ENCODE measurements at places on chromosomes 1 and 21.

GRCh38 chr1:58898739-58899586 lies 115.1 kb upstream of the JUN start:
- H3K4me3 ChIP-seq: no peak overlapping the region
- H3K27me3 ChIP-seq: no peaks in the 10 kb centered on the region
- H3K27ac ChIP-seq: no peak overlapping the region

DNA sequence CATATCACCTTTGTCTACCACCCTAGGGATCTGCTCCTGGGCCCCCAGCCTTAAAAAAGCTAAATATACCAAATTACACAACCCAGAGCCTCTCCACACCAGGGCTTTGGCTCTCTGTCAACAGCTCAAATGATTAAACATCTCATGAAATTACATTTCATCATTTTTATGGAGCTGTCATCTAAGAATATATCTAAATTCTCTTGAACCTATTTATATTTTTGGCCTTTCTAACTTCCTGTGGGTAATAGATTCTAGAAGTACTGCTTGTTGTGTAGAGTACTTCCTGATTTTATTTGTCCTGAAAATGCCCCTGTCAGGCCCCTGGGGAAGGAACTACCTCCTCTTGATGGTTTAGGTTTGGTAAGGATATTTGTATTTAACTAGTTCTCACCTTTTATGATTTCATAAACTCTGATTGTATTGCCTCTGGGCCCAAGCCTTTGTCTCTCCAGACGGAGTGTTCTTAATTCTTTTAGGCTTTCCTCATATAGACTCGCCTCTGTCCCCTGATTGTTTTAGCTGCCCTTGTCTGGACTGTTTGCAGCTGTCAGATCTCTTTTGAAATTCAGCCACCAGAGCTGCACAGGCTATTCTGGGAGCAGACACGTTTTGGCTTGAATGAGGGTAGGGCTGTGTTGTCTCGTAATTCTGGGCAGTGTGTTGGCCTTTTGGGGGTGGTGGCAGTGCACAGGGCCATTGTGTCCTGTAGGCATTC lies 16.6 kb downstream of the MYOG start:
- H3K4me1 ChIP-seq: peaks cover 9% of the 10 kb centered on the region
- peak overlapping the region; percentile 50 for H3K27ac ChIP-seq
- peaks cover 10% of the 10 kb centered on the region for H3K27me3 ChIP-seq
- H3K36me3 ChIP-seq: no peaks in the 10 kb centered on the region
- no peak for DNase-seq

GRCh38 chr1:168362991-168363390 lies 82.3 kb downstream of the TBX19 start:
- H3K36me3 ChIP-seq: no peaks in the 10 kb centered on the region
- no peak overlapping the region for H3K27ac ChIP-seq
- H3K4me3 ChIP-seq: no peak overlapping the region
- no peaks in the 10 kb centered on the region for H3K4me1 ChIP-seq
- DNase-seq: no peak

GRCh38 chr1:68495968-68496679 lies 758 bp downstream of the DEPDC1 start:
- H3K4me1 ChIP-seq: peaks cover 18% of the 10 kb centered on the region
- no peaks in the 10 kb centered on the region for H3K36me3 ChIP-seq
- DNase-seq: no peak
- peak overlapping the region; percentile 93 for H3K4me3 ChIP-seq
- peaks cover 13% of the 10 kb centered on the region for H3K27me3 ChIP-seq
- H3K27ac ChIP-seq: peak overlapping the region; percentile 19

- H3K27ac ChIP-seq: no peak overlapping the region
- peaks cover 19% of the 10 kb centered on the region for H3K36me3 ChIP-seq
- no peaks in the 10 kb centered on the region for H3K27me3 ChIP-seq
- DNase-seq: no peak
Measured at GRCh38 chr1:221704306-221704705, 37.6 kb downstream of the DUSP10 start.

- H3K4me1 ChIP-seq: no peaks in the 10 kb centered on the region
- H3K27ac ChIP-seq: no peak overlapping the region
- no peak for DNase-seq
- H3K36me3 ChIP-seq: no peaks in the 10 kb centered on the region
- H3K27me3 ChIP-seq: peaks cover 26% of the 10 kb centered on the region
Measured at GRCh38 chr1:36528361-36529349, 45.9 kb upstream of the CSF3R start.

GRCh38 chr1:205535866-205536758 lies 31.6 kb downstream of the CDK18 start:
- DNase-seq: no peak
- H3K27me3 ChIP-seq: peaks cover 21% of the 10 kb centered on the region
- H3K36me3 ChIP-seq: no peaks in the 10 kb centered on the region
- H3K4me1 ChIP-seq: peaks cover 9% of the 10 kb centered on the region
- no peak overlapping the region for H3K27ac ChIP-seq
- no peak overlapping the region for H3K4me3 ChIP-seq

DNA sequence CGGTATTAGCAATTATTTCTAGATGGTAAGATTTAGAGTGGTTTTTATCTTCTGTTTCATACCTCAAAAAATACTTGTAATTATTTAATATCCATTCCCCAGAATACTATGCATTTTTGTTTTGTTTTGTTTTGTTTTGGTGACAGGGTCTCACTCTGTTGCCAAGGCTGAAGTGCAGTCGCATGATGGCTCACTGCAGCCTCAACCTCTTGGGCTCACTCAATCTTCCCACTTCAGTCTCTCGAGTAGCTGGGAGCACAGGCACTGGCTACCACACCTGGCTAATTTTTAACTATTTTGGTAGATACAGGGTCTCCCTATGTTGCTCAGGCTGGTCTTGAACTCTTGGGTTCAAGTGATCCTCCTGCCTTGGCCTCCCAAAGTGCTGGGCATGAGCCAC lies 252.7 kb downstream of the AKT3 start:
- H3K27me3 ChIP-seq: no peaks in the 10 kb centered on the region
- H3K4me1 ChIP-seq: peaks cover 5% of the 10 kb centered on the region
- H3K4me3 ChIP-seq: no peak overlapping the region
- no peak for DNase-seq
- H3K36me3 ChIP-seq: peaks cover 19% of the 10 kb centered on the region
- no peak overlapping the region for H3K27ac ChIP-seq

- no peaks in the 10 kb centered on the region for H3K4me1 ChIP-seq
- H3K36me3 ChIP-seq: no peaks in the 10 kb centered on the region
- H3K4me3 ChIP-seq: no peak overlapping the region
- no peak overlapping the region for H3K27ac ChIP-seq
- H3K27me3 ChIP-seq: no peaks in the 10 kb centered on the region
- no peak for DNase-seq
Measured at GRCh38 chr1:43585557-43585956, 54.9 kb downstream of the PTPRF start.

- H3K27me3 ChIP-seq: no peaks in the 10 kb centered on the region
- DNase-seq: no peak
- H3K36me3 ChIP-seq: no peaks in the 10 kb centered on the region
- H3K4me1 ChIP-seq: no peaks in the 10 kb centered on the region
- H3K27ac ChIP-seq: no peak overlapping the region
Measured at GRCh38 chr1:210098356-210098755, 134.2 kb upstream of the SERTAD4 start.

DNA sequence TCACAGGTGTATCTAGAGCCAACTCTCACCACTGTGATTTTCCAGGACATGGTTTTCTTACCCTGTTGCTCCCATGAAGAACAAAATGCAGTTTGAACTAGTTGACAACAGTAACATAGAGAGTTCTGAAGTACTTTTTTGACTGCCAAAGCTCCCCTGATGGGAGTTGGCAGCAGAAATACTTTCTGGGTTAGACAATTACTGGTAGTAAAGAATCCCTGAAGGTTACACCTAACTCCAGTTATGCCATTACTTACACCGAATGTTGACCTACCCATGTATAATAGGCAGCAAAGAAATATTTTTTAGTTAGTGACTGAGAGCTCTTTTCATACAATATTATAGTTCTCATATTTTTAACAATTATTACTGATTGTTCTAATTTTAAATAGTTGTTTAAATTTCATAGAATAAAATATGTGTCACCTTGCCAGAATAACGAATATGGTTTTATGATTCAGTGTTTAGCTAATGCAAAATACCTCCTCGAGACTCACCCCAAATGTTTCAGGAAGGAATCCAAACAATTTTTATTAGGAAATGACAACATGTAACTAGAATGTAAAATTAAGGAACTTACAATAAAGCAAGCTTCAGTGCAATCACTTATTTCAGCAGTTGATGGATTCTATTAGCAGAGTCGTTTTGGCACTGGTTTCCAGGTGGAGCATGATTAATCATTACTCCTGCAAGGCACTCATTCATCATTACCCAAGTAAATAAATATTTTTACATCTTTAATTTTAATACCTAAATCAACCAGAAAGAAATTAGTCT lies 237.6 kb downstream of the MRPL39 start:
- no peak for DNase-seq
- H3K36me3 ChIP-seq: no peaks in the 10 kb centered on the region

GRCh38 chr1:151976015-151976343 lies 17.7 kb downstream of the S100A10 start:
- H3K27ac ChIP-seq: no peak overlapping the region
- H3K27me3 ChIP-seq: peaks cover 18% of the 10 kb centered on the region
- H3K4me1 ChIP-seq: no peaks in the 10 kb centered on the region
- H3K4me3 ChIP-seq: no peak overlapping the region
- peaks cover 2% of the 10 kb centered on the region for H3K36me3 ChIP-seq
- DNase-seq: no peak

DNA sequence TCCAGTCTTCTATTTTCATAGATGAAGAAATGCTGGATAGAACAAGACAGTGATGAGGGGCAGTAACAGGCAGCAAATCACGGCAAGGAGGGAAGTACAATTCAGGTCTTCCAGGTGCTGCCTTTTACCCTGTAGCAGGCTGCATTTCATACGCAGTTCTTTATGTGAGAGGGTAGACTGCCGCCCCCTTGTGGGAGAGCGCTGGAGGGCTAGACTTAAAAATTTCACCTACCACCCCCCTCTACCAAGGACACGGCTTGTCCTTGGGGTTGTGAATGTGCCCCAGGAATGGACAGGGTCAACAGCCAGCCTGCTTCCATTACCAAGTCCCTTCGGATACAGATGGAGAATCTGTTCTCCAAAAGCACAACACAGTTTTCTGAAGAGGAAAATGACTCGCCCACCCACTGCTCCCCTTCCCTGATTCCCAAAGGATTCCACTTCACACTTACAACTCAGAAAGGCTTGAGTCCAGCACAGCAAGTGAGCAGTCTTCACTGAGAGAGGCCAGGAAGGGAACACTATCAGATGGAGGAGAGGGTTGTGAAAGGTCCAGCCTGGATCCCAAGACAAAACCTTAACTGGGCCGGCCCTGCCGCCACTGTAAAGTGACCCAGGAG lies 7.4 kb downstream of the WDR77 start:
- H3K4me3 ChIP-seq: no peak overlapping the region
- peaks cover 16% of the 10 kb centered on the region for H3K36me3 ChIP-seq
- H3K27ac ChIP-seq: peak overlapping the region; percentile 74
- DNase-seq: peak; percentile 61
- H3K4me1 ChIP-seq: peaks cover 26% of the 10 kb centered on the region

GRCh38 chr1:99969729-99970621 lies at the start of gene SLC35A3:
Gene SLC35A3 (plus strand): TSS chr1:99969996. CDS start chr1:99993555, 23,559 bp downstream.
- peak within 1 kb of the TSS; percentile 96 for H3K4me3 ChIP-seq

GRCh38 chr1:2449636-2450454 lies 26.2 kb upstream of the PLCH2 start:
- H3K36me3 ChIP-seq: no peaks in the 10 kb centered on the region
- no peak for DNase-seq
- H3K27ac ChIP-seq: no peak overlapping the region

- no peaks in the 10 kb centered on the region for H3K36me3 ChIP-seq
- H3K4me1 ChIP-seq: no peaks in the 10 kb centered on the region
- DNase-seq: no peak
- no peak overlapping the region for H3K27ac ChIP-seq
- H3K4me3 ChIP-seq: no peak overlapping the region
Measured at GRCh38 chr1:230581446-230582079, 60.7 kb upstream of the COG2 start.

GRCh38 chr1:50231209-50231608 lies 122.5 kb downstream of the ELAVL4 start:
- no peak for DNase-seq
- H3K4me3 ChIP-seq: no peak overlapping the region
- H3K36me3 ChIP-seq: peaks cover 5% of the 10 kb centered on the region
- no peak overlapping the region for H3K27ac ChIP-seq
- no peaks in the 10 kb centered on the region for H3K4me1 ChIP-seq

DNA sequence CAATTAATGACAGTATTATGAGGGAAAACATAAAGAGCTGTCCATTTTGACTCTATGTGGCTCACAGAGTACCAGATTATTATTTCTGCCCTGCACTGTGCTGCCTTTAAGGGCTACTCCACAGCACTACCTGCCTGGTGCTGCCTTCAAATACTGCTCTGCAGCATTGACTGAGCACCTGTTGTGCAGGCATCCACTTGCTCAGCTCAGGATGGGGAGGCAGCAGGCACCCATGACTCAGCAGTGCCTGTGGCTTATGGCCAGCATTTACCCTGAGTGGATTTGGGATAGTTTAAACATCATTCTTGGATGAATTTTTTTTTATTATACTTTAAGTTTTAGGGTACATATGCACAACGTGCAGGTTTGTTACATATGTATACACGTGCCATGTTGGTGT lies 953 bp upstream of the KPRP start:
- no peak for DNase-seq
- H3K4me1 ChIP-seq: no peaks in the 10 kb centered on the region
- no peak overlapping the region for H3K4me3 ChIP-seq
- peaks cover 35% of the 10 kb centered on the region for H3K27me3 ChIP-seq
- H3K27ac ChIP-seq: no peak overlapping the region

DNA sequence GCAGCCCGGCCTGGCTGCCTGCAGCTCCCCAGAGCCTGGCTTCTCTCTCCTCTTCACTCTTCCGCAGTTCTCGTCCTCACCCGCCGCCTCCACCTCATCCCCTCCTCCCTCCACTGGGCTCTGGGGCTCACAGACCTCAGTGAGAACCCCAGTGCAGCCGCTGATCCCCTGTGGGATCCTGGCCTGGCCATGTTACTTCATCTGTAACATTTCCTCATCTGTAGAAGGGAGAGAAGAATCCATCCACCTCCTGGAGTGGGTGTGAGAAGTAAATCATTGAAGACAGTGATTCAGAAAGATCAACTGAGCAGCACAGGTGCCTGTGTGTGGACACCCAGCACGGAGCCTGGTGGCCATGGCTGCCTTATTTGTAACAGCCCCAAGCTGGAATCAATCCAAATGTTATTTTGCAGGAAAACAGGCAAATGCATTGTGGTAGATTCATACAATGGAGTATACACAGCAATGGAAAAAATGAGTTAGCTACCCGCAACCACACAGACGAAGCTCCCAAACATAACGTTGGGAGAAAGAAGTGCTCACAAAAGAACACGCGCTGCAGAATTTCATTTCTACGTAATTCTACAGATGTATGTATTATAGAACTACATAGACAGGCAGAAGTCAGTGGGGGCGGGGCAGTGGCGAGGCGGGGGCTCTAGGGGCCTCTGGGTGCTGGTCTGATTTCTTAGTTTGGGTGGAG lies 8.7 kb downstream of the LAPTM5 start:
- DNase-seq: no peak
- H3K27ac ChIP-seq: peak overlapping the region; percentile 100
- peaks cover 46% of the 10 kb centered on the region for H3K36me3 ChIP-seq
- H3K4me1 ChIP-seq: peaks cover 89% of the 10 kb centered on the region

Measured in naive B cell (primary cell).